ENCODE measurements at places on chromosomes 7 and 10.

GRCh38 chr7:107505997-107506673, 36.3 kb downstream of the GPR22 start:
- DNase-seq: no peak

DNA sequence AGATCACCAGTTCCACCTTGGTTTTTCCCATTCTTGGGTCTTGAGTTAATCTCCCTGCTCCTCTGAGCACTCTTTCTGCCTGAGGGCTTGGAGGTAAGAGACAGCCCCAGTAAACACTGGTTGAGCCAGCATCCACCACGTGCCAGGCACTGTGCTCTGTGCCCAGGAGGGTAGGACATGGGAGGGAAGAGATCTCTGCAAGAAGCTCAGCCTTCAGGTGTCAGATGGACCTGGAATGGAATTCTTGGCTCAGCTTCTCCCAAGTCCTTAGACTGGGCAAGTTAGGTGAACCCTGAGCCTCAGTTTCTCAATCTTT, 2.5 kb downstream of the ZYX start:
- DNase-seq: no peak

DNA sequence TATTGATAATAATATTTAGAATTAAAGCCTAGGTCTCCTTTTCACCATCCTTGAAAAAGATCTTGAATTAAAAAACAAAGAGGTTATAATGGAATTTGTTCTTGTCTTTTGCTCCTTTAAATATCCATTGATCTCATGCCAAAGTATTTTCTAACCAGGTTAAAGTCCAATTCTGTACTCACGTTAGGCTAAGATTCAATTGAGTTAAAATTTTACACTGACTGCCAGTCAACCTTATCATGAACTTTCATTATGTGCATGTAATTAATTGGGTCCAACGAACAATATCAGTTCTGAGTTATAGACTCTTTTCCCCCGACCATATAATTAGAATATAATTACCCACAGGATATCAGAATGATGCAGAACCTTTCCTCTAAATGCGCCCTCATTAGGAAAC, 266.6 kb downstream of the DGKB start:
- DNase-seq: no peak

DNA sequence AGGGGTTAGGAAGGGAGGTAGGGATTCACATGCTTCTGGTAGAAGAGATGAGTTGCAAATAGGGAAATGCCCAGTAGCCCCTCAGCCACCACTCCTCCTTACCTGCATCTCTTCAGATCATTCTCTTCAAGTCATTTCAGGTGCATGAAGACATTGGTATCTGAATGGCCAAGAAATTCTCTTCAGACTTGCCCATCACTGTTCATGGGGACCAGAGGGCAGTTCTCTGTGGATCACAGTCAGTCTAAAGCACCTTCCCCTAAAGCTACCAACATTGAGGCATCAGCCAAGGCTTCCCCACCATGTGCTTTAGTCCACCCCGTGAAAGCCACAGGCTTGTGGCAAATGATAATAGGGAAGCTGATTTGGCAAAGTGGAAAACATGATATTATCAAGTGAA, 319.4 kb upstream of the ZNF32 start:
- no peak for DNase-seq
